Stimulated activated CD8-positive, alpha-beta memory T cell treated with anti-CD3 and anti-CD28 coated beads, Interleukin-15, amount 100 ng/mL, for 24 hours (primary cell): ENCODE measurements at places on chromosomes 5 and 9.

DNA sequence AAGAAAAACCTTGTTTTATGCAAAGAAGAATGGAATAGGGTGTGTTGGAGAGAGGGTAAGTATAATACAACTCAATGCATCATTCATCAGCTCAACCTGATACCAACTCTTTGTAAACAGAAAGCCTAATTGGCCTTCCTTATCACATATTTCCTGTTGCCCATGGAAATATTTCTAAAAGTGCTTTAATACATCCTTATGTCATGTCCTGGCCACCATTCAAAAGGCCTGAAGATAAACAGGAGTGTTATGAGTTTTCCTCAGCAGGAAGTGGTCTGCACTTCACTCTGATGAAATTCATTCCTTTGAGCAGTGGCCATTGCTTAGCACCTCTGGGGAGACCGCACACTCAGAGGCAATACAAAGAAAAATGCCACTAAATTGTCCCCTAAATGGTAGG lies 511.2 kb downstream of the SEMA5A start:
- DNase-seq = no peak

DNA sequence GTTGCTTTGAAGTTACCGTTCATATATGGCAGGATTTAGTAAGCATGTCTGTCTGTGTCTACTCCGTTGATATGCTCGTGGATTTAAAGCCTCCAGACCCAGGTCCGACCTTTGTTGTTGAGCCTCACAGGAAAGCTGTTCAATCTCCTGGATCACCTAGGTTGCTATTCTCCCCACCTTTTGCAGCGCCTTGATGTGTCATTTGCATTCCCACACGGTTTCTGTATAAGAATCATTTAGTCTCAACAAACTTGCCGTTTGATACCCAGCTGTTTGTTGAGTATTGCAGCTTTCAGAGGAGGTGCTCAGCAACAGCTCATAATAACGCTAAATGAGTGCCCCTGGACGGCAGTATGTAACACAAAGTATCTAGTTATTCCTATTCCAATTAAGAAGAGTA lies 1.2 kb upstream of the ADGRV1 start:
- DNase-seq = no peak

- no peak for DNase-seq
These were observed 21.0 kb downstream of the F2R start for GRCh38 chr5:76736679-76737556.

DNA sequence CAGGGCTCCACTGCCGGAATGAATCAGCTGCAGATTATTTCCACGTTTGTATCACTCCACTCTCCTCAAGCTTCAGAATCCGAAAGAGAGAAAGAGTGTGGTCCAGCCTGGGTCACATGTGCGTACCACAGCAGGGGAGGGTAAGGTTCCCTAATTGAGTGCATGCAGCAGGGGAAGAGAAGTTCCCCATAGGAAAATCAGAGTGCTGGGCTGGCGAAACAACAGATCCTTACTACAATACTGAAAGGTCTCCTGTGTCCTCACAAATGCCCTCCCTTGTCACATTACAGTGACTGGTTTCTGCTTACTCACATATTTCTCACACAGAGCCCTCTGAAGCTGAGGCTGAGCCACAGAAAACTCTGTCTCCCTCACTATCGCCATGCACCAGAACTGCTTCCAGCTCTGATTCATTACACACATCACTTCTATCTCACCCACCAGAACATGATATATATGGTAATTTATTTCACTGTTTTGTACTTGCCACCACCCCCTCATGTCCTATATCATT lies 532.2 kb upstream of the TUSC1 start:
- no peak for DNase-seq

- no peak for DNase-seq
These were observed 91.1 kb upstream of the ARRDC3 start for GRCh38 chr5:91474201-91474600.

DNA sequence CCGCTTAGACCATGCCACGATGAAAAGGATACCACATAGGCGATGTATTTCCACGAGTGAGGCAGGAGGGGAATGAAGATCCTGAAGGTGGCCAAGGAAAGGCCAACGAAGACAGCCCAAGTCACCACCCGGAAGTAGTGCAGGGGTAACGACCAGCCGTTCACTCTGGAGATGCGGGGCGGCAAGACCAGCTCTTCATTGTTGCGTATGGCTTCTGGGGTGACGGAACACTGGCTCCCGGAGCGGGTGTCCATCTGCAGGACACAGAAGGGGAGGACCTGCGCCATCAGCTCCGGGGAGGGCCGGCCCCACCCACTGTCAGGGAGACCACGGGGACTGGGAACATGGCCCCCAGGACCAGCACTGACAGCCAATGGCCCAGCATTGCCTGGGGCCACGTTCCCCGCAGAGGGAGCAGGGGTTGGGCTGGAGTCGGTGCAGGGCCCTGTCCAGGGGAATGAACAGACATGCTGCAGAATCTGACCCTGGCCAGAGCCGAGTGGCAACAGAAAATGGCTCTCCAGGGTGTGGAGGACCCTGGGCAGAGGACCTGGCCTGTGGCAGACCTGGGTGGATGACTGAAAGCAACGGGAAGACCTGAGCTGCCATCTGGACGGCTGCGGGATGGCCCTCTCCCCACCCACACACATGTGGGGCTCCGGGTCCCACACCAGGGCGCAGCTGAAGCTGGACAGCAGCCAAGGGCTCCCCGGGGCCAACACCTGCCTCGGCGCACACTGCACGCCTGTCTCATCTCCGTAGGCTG lies 17.7 kb downstream of the ZDHHC11B start:
- DNase-seq = no peak

DNA sequence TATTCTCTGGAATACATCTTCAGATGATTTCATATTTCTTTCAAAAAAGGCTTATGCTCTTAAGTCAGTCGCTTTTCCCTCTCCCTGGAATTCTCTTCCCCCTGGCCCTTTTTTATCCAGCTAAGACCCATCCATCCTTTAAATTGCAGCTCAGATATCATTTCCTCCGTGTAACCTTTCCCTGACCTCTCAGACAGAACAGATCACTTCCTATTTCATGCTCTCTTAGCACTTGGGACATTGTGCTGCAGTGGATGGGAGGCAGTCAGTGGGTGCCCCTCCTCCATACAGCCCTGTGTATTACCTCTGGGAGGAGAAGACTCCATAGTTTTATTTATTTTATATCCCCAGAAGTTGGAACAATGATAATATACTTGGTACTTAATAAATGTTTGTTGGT lies 423.4 kb downstream of the ISL1 start:
- no peak for DNase-seq

DNA sequence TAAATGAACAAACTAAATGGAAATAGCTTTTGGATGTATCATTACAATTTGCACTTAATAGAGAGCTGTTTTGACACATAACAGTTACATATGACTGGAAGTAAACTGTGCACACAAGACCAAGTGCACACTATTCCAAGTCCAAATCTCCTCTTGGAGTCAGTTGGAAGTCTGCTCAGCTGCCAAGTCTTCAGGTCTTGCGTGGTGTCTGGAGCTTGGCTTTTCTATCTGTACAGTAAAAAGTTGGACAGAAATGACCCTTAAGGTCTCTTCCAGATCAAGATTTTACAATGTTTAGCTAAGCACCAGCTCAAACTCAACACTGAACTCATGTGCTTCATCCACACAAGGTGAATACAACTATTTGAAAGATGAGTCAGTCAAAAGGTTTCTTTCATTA lies 456.9 kb downstream of the RASEF start:
- no peak for DNase-seq

DNA sequence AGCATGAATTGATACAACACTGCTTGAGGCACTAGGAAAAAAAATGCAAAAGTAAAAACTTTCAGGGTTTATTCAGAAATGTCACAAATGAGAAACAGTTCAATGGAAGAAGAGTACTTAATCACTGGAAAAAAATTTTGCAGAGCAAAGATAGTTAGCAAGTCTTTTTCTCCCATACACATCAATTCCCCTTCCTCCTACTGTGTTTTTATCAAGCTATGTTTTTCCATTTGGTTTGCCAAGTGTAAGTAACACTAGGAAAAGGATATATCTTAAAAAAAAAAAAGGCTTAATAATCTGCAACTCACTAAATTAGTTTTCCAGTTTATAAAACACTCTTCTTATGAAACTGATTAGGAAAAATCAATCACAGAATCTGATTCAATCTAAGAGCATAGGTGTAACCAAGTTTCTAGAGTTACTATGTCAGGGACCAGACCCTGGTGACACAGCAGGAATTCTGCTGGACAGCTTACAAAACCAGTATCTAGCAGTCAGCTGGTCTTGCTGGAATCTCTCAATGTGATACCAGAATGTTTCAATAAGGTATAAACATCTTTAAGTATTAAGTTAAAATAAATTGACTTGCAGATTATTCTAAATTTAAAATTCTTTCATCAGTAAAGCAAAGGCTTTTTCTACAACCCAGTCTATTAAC lies 34.7 kb downstream of the RNF145 start:
- no peak for DNase-seq

- peak; percentile 50 for DNase-seq
These were observed at the start of gene PTBP3 for GRCh38 chr9:112332977-112333638. Gene PTBP3, minus strand, starts transcription at chr9:112333619. Its CDS starts 35,754 bp downstream, at chr9:112297865.

GRCh38 chr5:87430863-87431457 lies 18.2 kb upstream of the CCNH start:
- no peak for DNase-seq

- DNase-seq = no peak
These were observed 29.7 kb downstream of the RLN2 start for GRCh38 chr9:5274770-5275169.

GRCh38 chr9:88947581-88948573 lies 43.4 kb upstream of the S1PR3 start:
- DNase-seq = no peak

DNA sequence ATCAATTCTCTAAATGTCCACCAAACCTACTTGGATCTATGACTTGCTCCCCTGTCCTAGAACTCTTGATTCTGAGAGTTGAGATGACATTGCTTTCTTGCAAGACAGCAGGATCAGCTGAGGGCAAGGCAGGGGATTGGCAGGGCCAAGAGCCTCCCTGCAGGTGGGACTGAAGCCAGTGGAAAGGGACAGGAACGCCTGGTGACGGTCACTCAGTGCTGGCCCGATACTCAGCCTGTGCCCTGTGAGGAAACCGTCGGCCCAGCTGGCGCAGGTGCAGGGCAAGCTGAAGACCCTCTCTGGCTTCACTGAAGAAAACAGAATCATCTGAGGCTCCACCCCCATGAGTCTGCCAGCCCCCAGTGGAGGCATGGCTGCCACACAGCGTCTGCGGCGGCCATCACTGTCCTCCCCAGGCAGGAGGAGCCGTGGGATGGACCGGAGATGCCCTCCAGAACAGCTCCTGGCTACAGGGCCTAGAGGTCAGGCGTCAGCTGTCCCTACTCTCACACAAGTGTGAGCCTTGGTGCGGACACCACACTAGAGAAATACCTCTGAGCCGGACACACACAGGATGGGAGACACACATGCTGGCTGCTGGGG lies 14.7 kb downstream of the UBAC1 start:
- no peak for DNase-seq

DNA sequence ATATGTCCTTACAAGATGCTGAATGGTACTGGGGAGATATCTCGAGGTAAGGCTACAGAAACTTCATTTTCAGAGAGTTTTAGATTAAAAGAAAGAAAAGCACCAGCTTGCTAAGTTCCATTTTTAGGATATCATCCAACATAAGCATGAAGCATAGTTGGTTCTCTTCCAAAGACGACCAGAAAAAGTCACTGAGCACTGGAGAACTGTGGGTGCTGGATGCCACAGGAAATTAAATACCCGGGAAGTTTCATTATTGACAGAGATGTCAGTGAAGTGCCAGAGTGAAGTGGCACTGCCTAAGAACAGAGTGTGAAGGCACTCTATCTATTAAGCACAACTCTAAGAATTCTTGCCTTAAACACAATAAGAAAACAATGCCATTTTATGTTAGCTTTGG lies 76.8 kb downstream of the PIK3R1 start:
- DNase-seq = no peak

- DNase-seq = no peak
These were observed 136.5 kb upstream of the ABCA1 start for GRCh38 chr9:105064248-105065097.

- no peak for DNase-seq
These were observed 1139.1 kb upstream of the SEMA6A start for GRCh38 chr5:117713585-117714198.

DNA sequence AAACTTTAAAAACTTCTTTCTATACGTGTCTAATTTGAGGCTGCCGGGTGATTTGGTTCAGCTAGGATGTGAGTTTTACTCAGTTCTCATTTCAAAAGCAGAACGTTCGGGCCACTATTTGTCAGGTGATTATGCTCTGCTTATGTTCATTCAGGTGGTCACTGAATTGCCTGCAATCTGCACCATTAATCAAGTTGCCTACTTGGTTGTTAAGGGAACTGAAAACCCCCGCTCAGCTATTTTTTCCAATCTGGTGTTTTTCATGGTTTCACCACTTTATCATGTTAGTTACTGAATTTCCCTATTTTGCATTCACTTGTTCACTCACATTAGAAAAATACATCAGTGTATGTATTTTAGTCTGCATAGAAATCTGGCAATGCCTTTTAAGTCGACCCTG lies 523.0 kb downstream of the CSNK1G3 start:
- DNase-seq = no peak

GRCh38 chr5:93497096-93497495 lies 83.9 kb downstream of the NR2F1-AS1 start:
- no peak for DNase-seq

DNA sequence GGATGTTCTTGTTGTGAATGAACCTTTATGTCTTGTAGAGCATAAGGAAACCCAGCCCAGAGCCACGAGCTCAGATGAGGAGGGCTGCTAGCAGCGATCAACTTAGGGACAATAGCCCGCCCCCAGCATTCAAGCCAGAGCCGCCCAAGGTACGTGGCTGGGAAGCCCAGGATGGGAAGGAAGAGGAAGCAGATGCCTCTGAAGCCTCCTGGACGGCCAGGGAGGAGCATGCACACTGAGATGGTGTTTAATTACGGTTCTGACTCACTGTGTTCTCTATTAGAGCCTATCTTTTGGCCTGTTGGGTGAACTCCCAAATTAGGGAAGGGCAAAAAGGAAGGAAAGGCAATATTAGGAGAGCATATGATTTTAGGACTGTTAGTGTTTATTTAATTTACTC lies 75.3 kb downstream of the TJP2 start:
- DNase-seq = no peak

DNA sequence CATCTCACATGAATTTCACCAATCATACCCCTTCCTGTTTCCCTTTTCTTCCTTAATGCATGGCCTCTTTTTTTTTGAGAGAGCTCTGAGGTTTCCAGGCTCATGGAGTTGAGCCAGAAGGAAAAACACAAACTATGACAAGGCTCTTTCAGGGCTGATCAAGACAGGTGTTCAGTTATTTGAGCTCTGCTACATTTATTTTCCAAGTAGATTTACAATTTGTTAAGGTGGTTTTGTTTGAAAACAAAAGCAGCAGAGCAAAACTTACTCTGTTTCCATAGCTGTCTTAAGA lies 62.4 kb upstream of the IL7R start:
- no peak for DNase-seq
